GM03348 (cell line): ENCODE measurements at places on chromosomes 12 and 14.

GRCh38 chr12:43145481-43145880 lies 406.5 kb downstream of the ADAMTS20 start:
- DNase-seq: peak; percentile 2

DNA sequence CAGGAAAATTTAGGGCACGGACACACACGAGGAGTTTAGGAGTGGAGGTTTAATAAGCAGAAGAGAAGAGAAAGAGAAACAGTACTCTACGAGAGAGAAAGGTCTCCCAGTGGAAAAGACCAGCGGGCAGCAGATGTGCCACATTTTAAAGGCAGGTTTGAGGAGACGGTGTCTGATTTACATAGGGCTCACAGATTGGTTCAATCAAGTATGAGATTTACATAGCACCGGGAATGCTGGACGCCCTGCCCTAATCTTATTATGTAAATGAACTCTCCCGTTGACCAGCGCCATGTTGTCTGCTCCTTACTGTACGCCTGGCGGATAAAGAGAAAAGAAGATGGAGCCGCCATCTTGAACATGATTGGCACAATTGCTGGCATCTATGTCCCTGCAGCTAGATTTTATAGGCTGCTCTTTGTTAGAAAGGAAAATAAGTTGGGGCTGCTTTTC lies 17.9 kb downstream of the NFKBIA start:
- DNase-seq: no peak

DNA sequence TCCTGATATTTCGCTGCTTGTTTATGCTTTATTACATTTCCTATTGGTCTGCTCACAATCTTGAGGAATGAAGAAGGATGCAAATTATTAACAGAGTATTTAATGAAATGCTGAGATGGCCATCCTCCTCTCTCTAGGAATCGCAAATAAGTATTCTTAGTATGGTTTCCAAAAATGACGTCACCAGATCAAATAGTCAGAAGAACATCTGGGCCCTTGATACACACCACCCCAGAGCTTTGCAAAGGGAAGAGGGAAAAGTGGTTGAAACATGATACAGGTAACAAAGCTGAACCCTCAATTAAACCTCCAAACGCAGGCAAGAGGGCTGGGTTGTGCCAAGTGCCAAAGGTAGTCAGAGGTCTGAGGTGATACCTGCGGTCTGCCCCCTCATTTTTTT lies 107.3 kb downstream of the BCL11B start:
- no peak for DNase-seq

DNA sequence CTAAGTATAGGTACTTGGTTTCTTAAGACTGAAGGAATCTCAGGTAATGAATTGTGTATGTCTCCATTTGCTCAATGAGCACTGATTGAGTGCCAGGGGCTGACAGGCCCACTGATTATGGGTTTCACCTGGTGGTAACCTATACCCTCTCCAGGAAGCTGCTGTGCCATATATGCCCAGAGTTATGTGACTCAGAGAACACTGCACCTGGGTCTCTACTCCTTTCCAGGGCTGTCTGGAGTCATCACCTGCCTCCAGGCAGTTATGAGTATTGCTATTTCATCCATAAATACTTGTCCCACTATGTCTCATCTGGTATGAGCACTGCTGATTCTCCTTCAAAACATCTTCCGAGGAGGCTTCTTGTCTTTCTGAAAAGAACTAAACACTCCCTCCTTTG lies 692.9 kb downstream of the BCL11B start:
- no peak for DNase-seq

- DNase-seq: no peak
These were observed 6.3 kb downstream of the GLI1 start for GRCh38 chr12:57465747-57466505.

DNA sequence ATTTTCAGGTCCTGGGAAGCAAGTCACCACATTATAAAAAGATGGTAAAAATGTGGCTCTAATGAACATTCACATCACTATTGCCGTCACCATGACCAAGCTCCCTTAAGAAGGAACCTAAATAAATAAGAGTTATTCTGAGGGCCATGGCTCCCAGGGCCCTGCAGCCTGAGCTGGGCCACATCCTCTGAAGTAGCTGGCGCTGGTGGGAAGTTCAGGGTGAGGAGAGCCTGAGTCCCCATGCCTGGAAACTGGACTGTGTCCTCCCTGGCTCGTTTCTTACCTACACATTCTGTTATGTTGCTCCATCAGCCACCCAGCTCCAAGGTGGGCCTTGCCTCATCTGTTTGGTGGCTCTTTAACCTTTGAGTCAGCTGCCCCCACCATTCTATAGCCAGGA lies 42.5 kb downstream of the TSPAN11 start:
- no peak for DNase-seq

DNA sequence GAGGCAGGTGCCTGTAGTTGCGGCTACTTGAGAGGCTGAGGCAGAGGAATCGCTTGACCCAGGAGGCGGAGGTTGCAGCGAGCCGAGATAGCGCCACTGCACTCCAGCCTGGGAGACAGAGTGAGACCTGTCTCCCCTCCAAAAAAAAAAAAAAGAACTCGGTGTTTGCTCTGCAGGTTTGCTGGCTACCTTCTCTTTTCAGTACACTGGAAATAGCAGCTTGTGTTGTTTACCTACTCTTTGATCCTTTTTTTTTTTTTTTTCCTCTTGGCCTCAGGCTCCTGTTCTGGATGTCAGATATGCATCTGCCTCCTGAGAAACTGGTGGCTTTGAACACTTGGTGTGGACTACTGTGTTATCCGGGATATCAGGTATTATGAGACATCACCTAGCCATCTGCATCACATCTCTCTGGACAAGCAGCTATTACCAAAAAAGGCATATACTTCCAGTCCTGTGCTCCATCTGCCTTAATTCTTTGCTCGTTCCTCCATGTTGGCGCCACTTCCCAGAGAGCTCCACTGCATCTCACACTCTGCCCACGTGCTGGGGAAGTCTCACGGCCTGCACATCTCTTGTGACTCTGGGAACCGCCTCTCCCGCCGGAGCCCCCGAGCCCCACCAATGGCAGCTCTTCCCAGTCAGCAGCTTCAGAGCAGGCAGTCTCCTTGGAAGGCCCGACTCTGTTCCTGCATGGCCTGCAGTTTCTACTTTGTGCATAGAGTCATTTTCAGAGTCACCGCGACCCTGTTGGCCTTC lies 50.9 kb upstream of the TRAF3 start:
- DNase-seq: no peak

DNA sequence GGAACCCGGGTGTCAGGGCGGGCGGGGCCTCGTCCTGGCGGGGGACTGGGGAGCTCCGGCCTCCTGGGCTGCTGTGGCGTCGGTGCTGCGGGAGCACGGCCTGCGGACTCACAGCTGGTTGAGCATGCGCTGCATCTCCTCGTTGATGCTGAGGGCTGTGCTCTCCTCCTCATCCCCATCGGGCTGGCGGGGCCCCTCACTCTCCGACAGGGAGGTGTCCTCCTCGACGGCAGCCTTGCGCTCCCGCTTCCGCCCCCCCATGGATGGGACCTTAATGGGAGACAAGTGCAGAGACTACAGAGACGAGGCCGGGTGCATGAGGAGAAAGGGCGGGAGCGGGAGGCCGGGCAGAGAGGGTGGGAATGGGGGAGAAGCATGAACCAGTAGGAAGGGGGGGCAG lies 7.3 kb downstream of the IFFO1 start:
- DNase-seq: no peak

GRCh38 chr12:34298176-34298970 lies 276.1 kb downstream of the ALG10 start:
- no peak for DNase-seq

- no peak for DNase-seq
These were observed 5.7 kb upstream of the SUSD6 start for GRCh38 chr14:69605738-69606137.

- no peak for DNase-seq
These were observed 8.6 kb downstream of the PDE3A start for GRCh38 chr12:20376984-20377383.

DNA sequence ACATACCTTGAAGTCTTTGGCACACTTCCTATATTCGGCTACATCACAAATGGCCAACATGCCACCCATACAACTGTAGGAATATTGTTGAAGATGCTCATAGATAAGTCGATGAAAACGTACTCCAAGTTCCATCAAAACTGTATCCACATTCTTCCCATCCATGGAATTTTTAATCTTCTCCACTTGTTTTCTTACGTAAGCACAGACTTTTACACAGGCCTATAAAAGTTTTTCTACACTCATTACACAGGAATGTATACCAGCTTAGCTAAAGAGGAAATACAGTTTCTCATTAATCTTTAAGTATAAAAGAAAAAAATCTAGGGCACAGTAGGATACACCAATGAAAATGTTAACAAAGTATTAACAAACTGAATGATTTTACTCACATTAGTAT lies 59.1 kb downstream of the EXOC5 start:
- DNase-seq: peak; percentile 20

DNA sequence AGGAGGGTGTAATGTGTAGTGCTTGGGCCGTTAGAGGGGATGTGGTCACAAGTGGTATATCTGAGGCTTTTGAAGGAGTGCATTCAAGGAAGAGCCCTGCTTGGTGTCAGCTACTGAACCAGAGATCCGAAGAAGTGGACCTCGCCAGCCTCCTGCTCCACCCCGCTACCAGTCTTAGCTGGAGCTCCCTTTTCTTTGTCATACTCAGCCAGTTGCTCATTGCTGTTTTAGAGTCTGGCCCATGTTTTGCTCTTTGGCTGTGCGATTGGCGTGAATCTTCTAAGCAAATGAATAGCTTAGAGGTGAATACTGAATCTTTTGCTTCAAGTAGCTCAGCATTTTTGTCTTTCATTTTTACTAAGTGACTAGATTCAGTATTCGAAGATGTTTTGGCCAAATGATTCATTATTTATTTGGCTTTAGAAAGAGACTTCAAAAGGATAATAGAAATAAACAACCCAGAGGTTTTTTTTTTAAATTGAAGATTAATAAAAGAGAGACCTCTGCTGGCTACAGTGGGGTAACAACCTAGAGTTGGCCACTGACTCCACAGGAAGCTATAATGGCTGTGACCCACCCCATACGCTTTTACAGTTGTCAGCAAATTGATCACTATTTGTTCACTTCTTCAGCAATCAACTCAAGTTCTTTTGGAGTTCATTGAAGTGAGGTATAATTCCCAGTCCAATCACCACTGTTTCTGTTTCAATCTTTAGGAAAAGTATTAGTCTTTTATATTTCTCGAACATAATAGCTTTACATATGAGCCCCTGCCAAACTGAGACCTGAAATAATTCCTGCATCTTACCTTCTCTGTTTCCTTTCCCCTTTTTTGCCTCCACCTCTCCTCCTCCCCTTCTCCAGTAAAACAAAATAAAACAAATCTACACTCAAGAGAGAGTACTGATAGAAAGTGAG lies 19.9 kb downstream of the CDKN1B start:
- peak; percentile 77 for DNase-seq

GRCh38 chr14:67666750-67667449 lies 7.5 kb downstream of the VTI1B start:
- DNase-seq: peak; percentile 67
